ENCODE measurements at places on chromosomes 6 and 20.

- no peak for DNase-seq
These were observed 2.0 kb downstream of the PI3 start for GRCh38 chr20:45176526-45177267.

DNA sequence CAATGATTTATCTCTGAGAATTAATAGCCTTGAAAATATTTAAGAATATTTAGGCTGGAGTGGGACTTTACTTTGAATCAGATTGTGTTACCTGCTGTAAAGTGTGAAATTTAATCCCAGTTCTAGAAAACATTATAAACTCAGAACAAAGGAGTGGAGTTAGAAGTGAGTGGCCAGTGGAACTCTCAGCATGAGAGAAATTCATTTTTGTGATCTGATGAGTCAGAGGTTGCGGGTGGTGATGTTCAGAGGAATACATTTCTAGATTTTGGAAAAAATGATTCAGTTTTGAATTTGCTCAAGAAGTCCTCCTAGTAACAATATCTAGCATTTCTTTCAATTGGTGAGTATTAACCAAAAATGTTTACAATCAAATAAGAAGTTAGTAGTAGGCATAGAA is 167.5 kb downstream of the ZFAND3 start:
- DNase-seq: no peak

- no peak for DNase-seq
These were observed 34.3 kb upstream of the AGPAT4 start for GRCh38 chr6:161308075-161308655.

GRCh38 chr20:37299718-37300528 is 10.5 kb downstream of the MANBAL start:
- DNase-seq: no peak

DNA sequence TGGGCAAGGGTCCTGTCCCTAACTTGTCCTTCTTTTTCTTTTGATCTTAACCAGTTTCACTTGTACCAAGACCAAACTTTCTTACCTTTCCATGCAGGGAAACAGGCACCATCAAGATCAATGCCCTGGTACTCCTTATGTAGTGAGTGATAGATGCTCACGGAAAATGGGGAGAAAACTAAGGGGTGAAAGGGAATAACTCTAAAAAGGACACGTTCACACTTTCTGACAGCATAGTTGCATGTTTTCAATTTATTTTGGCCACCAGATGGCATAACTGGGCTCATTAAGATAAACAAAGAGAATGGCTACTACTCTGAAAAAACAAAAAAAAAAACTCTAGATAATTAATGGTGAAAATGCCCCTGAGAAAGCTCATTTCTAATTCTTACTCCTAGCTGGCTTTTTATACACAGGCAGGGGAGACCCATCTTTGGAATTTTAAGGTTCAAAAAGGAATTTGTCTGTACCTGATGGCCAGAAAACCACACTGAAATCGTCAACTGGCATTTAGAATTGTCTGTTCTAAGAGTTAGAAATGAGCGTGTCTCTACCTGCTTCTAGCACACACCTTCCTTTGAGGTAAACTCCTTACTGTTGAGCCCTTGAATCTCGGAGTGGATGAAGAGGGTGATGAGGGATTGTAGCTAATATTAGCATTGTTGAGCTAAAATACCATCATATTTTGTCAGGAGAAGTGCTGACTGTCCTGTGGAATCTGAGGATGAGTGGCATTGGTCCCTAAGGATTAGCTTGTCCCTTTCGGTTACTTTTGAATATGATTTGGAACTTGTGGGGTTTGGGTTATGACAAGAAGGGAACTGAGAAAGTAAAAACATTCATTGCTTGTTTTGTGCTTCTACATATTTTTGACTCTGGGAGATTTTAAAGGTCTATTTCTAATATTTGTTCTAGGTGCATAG is 62.2 kb upstream of the DDR1 start:
- DNase-seq: no peak

GRCh38 chr6:72553531-72554511 is 68.0 kb upstream of the KCNQ5 start:
- DNase-seq: no peak

GRCh38 chr6:136989571-136990241 is 55.1 kb downstream of the IL20RA start:
- DNase-seq: no peak

DNA sequence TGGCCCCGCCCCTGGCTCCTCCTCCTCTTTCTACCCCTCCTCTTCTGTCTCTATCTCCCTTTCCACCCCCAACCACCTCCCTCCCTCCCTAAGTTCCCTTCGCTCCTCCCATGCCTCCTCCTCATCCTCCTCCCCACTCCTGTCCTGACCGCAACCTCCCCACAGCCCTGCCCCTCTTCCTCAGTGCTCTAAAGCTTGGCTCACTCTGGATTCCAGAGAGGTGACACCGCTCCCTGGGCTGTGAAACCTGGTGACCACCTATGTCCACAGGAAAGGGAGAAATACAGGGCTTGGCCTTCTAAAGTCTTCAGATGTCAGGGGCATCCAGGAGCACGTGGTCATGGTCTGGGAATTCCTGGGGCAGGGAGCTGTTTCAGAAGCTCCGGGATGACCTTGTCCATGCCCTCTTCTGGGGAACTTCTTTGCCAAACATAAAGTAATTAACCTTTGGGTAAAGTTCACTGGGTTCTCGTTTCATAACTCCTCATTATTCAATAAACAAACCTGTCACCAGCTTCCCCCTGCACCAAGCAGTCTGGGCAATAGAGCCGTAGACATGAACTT is 345 bp upstream of the CST5 start:
- DNase-seq: no peak

DNA sequence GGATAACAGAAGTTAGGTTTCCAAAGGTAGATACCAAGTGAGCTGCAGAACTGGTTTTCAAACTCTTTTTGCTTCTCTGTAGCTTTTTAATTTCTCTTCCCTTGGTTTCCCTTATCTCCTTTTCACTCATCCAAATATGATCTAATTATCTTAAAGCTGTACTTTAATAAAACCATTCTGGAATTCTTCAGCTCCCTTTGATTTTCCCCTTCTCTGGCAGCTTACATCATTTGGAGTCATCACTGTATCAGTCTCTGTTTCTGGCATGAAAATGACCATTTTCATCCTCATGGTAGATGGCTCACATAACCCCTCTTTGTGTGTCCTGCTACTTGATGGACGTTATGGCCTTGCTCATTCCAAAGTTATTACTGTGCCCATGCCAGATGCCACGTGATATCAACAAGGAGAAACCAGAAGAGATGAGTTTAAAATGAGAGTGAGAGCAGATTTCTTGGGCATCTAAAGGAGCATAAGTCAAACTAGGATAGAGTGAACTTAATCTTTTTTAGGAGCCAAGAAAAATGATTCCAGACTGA is 620.2 kb downstream of the QKI start:
- DNase-seq: no peak

- no peak for DNase-seq
These were observed 516 bp downstream of the TCP11 start for GRCh38 chr6:35140639-35141006.

GRCh38 chr20:53760025-53760441 is 166.4 kb upstream of the ZNF217 start:
- DNase-seq: no peak

DNA sequence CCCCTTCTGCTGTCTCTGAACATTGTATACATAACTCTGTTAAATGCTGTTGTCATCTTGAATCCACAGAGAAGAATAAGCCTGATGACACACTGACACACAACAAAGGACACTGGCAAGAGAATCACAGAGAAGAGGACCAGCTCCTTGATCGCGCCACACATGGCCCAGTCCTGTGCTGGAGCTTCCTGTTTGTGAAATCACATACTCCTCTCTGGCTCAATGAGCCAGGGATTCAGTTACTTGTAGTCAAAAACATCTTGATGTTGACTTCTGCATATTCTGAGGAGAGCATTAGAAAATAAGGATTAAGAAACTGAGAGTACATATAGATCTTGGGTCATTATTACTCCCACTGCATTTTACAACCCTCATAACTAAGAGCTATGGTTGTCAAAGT is 100.1 kb downstream of the EPB41L2 start:
- DNase-seq: no peak

- no peak for DNase-seq
These were observed 144.3 kb upstream of the PRDM1 start for GRCh38 chr6:105941621-105942412.

DNA sequence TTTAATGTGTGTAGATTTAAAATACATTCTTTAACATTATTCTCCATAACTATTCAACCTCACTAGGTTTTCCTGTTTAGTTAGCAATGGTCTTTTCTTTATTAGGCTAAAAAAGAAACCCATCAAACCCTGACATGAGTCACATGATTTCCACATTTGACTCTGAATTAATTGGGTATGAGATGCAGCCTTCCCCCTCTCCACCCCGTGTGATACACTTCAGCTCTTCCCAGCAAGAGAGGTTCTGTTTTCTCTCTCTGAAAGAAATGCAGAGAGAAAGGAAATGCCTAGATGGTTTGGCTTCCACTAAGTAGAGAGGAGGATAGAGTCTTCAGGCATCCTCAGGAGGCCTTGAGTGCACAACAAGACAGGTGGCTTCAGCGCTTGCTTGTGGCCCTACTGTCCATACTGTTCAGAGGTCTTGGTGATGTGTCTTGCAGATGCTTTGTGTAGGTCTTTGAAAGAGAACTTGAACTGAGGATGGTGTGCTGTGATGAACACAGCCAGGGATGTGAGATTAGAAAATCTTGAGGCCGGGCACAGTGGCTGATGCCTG is 17.3 kb downstream of the FARS2 start:
- DNase-seq: no peak

DNA sequence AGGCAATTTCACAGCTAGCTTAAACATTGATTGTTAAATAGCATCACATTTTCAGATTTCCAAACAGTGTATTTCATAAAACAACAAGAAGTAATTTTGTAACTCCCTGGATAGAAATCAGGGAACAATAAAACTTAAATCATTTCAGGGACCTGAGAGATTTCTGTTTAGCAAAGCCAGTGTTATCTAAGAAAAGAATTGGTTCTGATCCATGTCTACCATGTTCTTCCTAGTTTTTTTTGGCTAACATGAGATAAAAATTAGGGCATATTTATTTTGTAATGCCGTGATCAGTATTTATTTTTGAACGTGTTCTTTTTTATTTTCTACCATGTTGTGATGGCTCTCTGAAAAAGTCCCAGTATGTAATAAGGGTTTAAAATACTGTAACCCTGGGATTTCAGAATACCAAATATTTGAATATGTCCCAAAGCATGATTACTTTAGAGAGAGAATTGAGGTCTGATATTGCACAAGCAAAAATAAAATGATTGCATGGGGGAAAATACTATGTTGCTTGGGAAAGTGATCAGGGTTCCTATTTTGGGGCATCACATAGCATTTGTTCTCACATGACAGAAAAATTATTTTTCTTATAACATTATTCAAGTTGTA is 188.7 kb upstream of the CEP162 start:
- no peak for DNase-seq

DNA sequence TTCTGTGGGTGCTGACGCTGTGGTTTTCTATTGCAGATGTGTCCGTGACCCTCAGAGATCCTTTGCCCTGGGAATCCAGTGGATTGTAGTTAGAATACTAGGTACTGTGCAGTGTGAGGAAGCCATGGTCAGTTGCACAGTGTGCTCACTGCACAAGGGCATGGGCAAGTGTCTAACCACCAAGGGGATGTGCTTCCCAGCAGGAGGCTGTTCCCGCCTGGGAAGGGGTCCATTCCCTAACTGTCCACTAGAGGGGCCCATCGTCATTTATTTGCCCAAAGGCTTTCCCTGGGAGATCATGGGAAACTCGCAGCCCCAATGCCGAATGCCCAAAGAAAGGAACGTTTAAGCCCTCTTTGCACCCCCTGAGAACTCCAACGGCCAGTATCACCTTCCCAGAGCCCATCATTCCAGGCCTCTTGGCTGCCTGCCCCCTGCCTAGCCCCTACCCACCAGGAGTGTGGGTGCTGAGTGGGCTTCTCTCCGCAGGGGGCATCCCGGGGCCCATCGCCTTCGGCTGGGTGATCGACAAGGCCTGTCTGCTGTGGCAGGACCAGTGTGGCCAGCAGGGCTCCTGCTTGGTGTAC is 26.2 kb downstream of the SLCO4A1 start:
- peak; percentile 50 for DNase-seq

GRCh38 chr6:148846778-148847761 is 100.2 kb downstream of the UST start:
- no peak for DNase-seq

DNA sequence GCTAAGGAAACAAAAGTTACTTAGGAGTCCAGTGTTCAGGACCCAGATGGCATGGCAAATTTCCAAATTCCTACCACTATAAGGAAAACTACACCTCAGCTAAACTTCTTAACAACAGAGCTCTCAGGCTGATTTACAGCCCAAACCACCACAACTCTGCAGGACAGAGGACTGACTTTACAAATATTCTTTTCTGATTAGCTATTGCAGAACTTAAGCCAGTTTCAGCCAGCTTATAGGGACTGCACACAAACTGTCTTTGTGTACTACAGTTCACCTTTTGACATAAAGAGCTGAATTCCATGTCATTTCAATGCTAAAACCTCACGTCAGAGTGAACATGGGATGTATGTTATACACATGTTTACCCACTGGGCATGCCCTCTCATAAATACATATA is 305.4 kb downstream of the KHDRBS2 start:
- no peak for DNase-seq

- no peak for DNase-seq
These were observed 46.3 kb downstream of the HBS1L start for GRCh38 chr6:135008072-135008940.

DNA sequence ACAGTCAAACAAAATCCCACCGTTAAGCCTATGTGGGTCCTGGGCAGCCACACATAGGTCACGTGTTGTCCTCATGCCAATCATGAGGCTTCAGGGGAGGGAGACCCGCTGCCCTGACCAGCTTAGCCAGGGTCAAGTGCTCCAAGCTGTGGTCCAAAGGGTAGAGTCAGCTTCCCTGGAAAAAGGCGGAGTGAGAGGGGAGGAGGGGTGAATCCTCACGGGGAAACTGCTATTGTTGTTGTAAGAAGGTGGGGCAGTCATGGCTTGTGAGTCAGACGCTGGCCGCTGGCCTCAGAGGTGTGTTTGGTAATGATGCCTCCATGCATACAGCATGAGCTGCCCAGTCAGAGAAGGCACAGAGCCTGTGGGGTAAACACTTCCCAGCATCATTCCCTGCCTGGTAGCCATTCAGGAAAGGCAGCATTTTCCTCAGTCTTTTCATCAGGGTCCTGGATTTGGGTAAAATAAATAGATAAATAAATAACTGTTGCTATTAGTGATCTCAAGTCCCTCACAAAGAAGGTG is 8.7 kb downstream of the CST3 start:
- DNase-seq: no peak

GRCh38 chr20:63686492-63687321 is 9.7 kb upstream of the TNFRSF6B start:
- no peak for DNase-seq

- DNase-seq: no peak
These were observed 21.2 kb downstream of the TGM2 start for GRCh38 chr20:38143646-38144554.

- no peak for DNase-seq
These were observed 171.3 kb upstream of the NT5E start for GRCh38 chr6:85278466-85279035.

DNA sequence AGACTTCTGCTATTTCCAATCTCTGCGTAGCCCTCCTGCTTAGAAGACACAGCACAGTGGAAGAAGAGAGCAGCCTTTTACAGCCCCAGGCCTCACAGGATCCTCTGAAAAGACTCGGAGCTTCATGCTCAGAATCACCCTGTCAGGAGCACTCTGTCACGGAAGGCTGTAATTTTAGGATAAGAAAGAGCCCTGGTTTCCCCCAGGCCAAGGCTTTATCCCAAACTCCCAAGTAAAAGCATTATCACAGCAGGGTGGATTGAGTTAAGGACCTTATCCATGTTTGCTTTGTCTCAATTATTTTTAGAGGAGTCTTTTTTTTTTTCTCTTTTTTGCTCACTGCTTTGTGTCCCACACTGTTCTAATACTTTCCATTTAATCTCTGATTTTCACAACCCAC is 39.2 kb downstream of the ANKS1A start:
- DNase-seq: no peak
